ENCODE measurements at places on chromosomes 12 and 14.
A peak's percentile ranks its signal among the peaks of the same experiment; 100 is the strongest.

GRCh38 chr12:110677206-110677911, 11.6 kb downstream of the HVCN1 start:
- DNase-seq = no peak

- DNase-seq = no peak
Observed at GRCh38 chr12:112317481-112317880, 64.8 kb downstream of the HECTD4 start.

DNA sequence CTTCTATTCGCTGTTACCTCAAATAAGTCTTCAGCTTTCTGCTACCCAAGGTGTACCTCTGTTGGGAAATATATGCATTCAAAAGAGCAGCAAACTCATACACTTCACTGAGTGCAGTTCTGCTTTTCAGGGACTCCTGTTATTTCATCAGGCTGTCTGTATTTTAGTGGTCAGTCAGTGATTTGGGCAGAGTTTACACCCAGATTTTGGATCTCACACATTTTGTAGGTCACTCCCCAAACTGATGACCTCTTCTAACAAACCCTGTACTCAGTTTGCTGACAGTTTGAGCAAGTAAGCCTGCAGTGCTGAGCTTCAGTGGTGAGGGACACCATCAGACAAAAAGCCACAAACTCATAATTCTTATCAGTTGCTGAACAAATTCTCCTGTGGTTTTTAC, 8.2 kb upstream of the WASHC4 start:
- no peak for DNase-seq

DNA sequence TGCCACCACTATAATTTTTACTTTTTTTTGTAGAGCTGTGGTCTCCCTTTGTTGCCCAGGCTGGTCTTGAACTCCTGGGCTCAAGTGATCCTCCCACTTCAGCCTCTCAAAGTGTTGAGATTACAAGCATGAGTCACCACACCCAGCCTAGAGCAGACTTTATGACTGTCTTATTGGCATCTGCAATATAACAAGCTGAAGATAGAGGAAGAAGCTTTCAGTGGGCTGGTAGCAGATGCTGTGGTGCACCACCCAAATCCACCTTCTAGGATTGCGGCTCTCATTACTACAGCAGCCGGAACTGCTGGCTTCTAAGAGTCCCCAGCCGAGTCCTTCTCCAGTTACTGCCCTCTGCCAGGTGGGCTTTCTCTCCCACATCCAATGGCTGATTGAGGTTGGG, 7.6 kb upstream of the STK38L start:
- peak; percentile 18 for DNase-seq

GRCh38 chr12:89529738-89530137, 3.9 kb upstream of the POC1B start:
- no peak for DNase-seq

- DNase-seq = no peak
Observed at GRCh38 chr14:100989924-100990323, 86.4 kb upstream of the RTL1 start.

DNA sequence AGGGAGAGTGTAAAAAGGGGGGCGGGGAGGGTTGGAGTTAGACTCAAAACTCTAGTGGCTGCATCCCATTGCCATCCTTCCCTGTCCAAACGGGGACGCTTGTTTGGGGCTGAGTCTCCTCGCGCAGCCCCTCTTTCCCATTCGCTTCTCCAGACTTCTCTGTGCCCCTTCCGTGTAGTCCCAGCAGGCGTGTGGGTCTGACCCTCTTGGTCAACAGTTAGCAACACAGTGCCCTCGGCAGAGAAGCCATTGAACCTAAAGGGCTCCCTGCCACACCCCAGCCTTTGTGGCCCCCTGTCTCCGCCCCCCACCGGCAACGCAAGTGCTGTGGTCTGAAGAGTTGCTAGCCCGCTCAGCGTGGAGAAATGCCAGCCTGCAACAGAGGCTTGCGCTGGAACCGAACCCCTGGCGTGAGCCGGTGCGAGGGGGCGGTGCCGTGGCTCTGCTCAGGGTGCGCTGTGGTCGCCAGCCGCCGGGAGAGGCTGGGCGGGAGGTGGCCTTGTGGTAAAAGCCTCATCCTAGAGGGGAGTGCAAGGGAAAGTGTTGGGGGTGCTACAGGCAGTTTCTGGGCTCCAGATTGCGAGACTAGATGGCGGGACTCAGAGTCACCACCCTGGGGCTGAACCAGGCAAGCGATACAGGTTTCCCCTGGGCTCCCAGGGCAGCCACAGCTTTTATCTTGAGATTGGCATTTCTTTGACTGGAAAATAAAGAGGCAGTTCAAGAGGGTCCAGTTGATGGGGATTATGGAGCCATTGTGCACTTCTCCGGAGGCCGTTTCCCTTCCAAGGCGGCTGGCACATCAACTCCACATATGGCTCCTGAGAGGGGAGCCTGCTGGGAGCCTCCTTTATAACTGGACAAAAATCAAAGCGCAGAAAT, 2.1 kb downstream of the PLXNC1 start:
- DNase-seq = peak; percentile 32

DNA sequence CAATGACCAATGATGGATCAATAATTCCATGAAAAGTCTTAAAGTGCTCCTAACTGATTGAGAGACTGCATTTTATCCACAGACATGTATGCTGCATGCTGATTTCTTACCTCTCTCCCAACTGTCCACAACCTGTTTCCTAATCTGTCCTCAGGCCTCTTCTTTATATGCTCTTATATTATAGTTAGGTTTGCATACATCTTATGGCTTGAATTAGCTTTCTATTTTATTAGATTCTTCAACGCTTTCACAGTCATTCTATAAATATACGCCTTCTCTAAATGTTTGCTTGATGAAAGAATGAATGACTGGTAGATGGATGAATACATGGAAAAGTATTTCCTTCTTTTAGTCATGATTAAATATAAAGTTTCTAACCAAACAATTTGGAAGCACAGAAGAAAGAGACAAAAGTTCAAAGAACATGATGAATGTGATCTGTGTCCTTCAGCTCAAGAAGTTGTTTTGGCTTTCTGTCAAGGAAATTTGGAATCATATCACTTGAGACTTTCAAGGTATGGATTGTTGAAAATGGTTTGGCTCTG, 91.8 kb upstream of the NPAS3 start:
- DNase-seq = no peak

DNA sequence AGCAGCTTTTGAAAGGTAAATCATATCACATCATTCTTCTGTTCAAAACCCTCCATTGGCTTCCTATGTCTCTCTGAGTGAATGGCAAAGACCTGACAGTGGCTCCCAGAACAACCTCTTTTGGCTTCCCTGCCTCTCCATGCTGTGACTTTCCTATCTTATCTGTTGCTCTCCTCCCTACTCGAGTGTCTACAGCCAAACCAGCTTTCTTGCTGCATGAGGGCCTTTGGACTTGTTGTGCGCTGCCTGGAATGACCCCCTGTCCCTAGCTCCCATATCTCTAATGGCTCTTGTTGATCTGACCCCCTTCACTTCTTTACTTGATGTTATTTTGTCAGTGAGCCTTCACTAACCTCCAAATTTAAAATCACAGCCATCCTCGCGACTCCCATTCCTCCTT, 2.5 kb downstream of the SYNE2 start:
- no peak for DNase-seq

GRCh38 chr14:76729258-76729657, 32.0 kb upstream of the VASH1 start:
- no peak for DNase-seq

- no peak for DNase-seq
Observed at GRCh38 chr12:45912774-45913173, 77.6 kb downstream of the SCAF11 start.

DNA sequence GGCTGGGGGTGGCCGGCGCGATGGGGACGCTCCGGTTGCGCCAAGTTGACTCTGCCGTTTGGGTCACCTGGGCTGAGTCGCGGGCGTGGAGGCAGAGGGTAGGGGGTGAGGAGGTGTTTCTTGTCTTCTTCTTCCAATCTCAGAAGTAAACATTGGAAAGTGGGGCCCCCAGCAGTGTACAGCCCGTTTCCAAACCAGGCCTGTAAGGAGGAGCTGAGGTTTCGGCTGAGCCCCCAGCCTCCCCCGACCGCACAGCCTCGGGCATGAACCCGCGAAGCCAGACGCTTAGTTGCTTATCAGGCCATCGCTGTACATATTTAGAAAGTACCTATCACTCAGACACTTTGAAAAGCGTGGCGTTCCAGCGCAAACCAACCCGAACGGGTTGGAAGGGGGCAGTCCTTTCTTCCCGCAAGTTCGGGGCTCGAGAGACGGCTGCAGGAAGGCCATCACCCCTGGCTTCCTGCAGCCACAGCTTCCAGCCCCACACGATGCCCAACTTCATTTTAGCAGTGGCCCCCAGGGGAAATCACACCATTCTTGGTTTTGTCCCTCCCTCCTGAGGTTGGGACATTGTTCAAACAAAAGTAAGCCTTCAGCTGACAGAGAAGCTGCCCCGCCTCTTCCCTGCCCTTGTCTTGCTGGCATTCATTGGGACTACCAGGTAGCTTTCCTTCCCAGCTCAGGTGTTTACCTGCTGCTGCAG, 164.1 kb downstream of the ZFP36L1 start:
- peak; percentile 26 for DNase-seq

GRCh38 chr12:69196302-69197288, 42.8 kb upstream of the CPSF6 start:
- DNase-seq = no peak

- DNase-seq = peak; percentile 49
Observed at GRCh38 chr12:10497602-10498001, 8.1 kb upstream of the EIF2S3B start.

DNA sequence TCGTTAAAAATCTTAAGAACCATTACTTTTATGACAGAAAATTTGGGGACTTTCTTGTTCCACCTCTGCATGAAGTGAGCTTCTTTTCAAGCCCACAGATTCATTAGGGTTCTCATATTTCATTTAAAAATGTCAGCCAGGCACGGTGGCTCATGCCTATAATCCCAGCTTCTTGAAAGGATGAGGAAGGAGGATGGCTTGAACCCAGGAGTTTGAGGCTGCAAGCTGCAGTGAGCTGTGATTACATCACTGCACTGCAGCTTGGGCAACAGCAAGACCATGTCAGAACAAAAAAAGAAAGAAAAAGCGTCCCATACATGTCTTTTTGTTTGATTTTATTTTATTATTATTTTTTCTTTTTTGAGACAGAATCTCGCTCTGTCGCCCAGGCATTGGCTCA, 43.4 kb upstream of the ATF1 start:
- DNase-seq = no peak

DNA sequence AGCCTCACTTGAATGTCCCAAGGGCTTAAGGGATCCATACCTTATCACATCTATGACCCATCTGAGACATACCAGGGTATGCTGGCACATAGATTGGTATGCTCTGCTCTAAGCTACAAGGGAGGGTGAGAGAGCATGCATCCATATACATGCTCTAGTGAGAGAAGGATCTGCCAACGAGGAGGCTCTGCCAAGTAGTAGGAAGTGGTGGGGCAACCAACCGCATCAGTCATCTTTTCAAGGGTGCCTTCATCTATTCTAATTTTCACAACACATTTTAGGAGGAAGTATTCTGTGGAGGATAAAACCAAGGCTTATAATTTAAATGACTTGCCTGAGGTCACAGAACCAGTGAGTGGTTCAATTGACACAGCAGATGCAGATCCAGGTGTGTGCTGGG, 6.6 kb upstream of the PPM1A start:
- no peak for DNase-seq

DNA sequence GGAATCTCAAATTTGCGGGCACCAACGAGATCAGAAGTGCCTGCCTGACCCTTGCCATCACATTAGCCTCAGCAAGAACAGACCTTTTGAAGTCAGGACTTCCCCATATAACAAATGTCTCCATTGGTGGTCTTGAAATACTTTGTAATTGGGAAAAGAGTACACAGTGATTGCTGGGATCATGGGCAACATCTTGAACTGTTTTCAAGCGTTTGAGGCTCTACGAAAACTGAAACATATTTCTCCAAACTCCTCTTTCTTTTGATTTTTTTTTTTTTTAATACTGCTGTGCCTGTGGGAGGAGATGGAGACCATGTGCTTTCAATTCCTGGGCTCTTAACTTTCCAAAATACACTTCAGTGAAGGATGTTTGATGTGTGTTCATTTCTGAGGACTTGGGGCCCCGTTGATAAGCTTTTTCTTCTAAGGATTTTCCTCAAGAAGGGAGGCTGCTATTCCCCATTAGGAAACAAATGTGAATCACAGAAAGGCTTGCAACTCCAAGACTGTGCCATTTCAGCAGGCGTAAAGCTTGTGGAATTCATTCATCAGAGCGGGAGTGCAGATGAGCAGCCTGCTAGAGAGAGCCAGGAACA, 94.5 kb downstream of the TMEM132C start:
- DNase-seq = no peak

DNA sequence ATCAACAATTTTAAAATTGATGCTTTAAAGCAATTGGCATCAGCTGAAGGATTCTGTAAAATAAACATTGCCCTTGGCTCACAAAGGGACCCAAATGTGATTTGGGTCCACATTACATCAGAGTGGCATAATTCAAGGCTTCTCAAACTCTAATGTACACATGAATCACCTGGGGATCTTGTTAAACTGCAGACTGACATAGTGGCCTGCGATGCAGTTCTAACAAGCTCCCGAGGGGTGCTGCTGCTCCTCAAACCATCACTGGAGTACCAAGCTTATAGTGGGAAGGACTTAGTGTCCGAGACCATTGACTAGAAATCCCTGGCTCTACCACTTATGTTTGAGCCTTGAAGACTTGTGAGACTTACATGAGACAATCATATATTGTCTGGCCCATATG, 31.8 kb upstream of the DNM1L start:
- no peak for DNase-seq

GRCh38 chr12:51868821-51869495, 18.9 kb upstream of the ANKRD33 start:
- DNase-seq = no peak

- no peak for DNase-seq
Observed at GRCh38 chr12:108356835-108357806, 18.0 kb upstream of the CMKLR1 start.

- no peak for DNase-seq
Observed at GRCh38 chr12:3261782-3262359, 184.7 kb downstream of the TSPAN9 start.

GRCh38 chr12:92546635-92547348, 156.0 kb upstream of the PLEKHG7 start:
- no peak for DNase-seq

- DNase-seq = no peak
Observed at GRCh38 chr14:53064475-53064874, 88.6 kb downstream of the DDHD1 start.

DNA sequence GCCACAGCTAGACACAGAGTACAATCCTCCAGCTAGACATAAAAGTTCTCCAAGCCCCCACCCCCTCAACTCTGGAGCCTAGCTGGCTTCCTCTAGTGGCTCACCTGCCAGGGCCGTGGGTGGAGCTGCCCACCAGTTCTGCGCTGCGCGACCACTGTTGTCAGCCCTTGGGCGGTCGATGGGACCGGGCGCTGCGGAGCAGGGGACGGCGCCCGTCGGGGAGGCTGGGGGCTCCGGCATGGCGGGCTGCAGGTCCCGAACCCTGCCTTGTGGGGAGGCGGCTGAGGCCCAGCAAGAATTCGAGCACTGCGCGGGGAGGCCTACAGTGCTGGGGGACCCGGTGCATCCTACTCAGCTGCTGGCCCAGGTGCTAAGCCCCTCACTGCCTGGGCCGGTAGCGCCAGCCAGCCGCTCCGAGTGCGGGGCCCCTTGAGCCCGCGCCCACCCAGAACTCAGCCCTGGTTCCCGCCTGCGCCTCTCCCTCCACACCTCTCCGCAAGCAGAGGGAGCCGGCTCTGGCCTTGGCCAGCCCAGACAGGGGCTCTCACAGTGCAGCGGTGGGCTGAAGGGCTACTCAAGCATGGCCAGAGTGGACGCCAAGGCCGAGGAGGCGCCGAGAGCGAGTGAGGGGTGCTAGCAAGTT, 51.0 kb downstream of the RTN1 start:
- DNase-seq = no peak

GRCh38 chr14:93085911-93086310, 29.8 kb downstream of the ITPK1 start:
- no peak for DNase-seq

GRCh38 chr12:78340406-78340805, 509.7 kb downstream of the NAV3 start:
- no peak for DNase-seq

All from CD4-positive, alpha-beta T cell treated with Interferon gamma for 1 hour (primary cell).